Bronchial epithelial cell (primary cell): ENCODE measurements at places on chromosomes 7 and 10. TPM values are rescaled to one million over a fixed set of nuclear protein-coding genes. Genes with fewer than 3 reads are reported as not detected.
A peak's percentile ranks its signal among the peaks of the same experiment; 100 is the strongest.

- no peak for DNase-seq
Observed at GRCh38 chr10:131272897-131273451, 38.5 kb downstream of the TCERG1L start.

- no peak for DNase-seq
Observed at GRCh38 chr7:105636982-105637381, 55.7 kb upstream of the EFCAB10 start.

DNA sequence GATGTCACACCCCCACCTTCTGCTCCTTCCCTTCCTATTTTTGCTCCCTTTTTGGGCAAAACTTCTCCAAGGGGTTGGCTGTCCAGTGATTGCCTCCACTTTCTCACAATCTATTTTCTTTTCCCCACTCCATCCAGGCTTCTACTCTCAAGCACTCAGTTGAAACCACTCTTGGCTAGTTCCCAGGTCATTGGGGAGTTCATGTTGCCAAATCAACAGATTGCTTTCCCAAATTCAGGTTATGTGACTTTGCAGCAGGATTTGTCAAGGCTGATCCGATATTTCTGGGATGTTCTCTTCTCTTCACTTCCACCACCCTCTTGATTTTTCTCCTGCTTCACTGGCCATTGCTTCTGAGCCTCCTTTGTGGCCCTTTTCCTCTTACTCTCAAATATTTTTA is 258.7 kb upstream of the SLC26A5 start:
- DNase-seq = no peak

DNA sequence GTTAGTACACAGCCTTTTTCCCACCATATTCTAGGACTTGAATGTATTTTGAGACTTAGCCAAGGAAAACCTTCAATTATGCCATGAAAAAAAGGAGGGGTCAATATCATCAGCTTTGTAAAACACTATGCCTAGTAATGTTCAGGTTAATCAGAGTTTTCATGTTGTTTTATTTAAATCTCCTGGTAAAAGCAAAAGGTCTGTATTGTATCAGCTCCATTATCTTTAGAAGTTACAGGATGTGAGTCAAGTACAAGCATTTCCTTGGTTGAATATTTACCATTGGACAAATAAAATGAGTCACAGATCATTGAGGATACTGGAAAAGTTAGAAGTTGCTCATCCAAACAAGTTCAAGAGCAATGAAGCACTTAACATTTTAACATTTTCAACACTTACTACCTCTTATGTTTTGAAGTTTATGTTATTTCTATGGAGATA is 89.9 kb upstream of the CAPZA2 start:
- peak; percentile 96 for DNase-seq

- DNase-seq = no peak
Observed at GRCh38 chr10:12597788-12598765, 248.7 kb downstream of the CAMK1D start.

DNA sequence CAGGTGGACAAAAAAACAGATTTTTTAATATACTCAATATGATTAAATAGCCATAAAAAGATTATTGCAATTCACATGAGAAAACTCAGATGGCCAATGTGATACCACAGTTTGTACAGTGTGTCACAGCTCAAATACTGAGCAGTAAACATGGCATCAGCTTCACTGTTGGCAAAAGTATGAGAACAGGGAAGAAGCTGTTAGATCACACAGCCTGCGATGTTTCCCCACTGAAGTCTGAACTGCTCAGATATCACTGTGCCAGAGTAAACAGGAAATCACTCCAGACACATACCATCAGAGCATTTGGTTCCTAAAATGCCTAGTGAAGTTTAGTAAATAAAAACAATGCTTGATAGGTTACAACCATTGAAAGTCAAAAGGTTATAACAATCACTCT is 347.8 kb downstream of the ETV1 start:
- DNase-seq = peak; percentile 10

GRCh38 chr10:87659571-87660483 is at the start of gene PAPSS2:
TSS of gene PAPSS2 (plus strand) at chr10:87659878. CDS start at chr10:87659982, 104 bp downstream.
- DNase-seq = peak; percentile 23

- no peak for DNase-seq
Observed at GRCh38 chr7:152615031-152615741, 60.8 kb downstream of the XRCC2 start.

DNA sequence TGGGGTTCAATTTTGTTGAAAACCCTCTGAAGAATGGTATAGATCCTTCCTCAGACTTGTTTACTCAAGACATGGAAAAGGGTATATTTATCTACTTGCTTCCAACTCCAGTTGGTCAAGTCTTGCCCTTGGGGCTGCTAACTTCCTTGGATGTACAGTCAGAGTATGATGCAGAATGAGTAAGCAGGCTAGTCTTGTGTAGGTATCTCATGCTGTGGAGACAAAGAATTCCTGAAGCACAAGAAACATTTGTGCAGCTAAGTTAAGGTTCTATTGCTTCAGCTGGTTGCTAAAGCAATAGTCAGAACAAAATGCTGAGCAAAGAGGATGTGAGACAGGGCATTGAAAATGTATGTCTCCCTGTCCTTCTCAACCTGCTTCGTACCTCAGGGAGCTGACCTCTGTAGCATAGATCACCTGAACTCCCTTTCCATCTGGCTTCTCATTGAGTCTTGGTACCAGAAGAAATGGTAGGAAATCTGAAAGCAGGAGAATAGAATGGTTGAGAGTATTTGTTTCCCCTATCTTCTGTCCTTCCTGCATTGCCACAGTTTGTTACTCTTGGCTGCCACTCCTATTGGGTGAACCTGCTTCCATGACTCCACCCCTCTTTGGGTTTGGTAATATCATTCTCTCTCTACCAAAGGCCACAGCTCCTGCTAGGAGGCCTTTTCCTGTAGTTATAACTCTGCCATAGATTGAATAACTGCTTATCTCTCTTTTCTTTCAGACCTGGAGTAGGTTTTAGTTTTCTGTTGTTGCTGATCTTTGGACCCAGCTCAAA is 346.0 kb downstream of the PHF14 start:
- DNase-seq = peak; percentile 98

DNA sequence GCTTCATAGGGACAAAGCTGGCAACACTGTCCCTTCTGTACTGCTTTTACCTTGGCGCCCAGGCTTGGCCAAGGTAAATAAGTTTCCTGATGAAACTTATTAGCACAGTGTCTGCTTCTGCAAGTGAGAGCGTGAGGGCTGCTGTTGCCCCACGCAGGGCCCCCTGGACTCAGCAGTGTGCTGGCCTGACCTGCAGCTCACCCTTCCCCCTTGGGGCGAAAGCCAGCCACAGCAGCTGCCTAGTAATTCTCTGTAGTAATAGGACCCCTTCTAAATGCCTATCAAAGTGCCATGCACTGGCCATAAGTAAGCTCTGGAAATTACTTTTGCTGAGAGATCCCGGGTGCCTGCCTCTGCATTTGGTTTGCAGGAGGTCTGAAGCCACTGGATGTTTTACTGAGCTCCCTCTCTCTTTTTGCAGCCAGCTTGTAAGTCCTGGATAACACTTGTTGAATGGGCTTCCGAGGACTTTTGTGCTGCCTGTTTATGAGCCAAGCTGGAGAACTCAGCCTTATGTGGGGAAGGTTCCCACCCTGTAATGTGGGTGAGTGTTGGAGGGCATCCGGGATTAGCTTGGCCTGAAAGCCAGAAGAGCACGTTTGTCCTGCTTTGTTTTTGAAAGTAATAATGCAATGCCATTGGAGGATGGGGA is 293.9 kb downstream of the C7orf25 start:
- DNase-seq = no peak

- no peak for DNase-seq
Observed at GRCh38 chr7:158771213-158771834, 58.0 kb downstream of the ESYT2 start.

GRCh38 chr10:3495281-3495680 is 289.7 kb downstream of the KLF6 start:
- no peak for DNase-seq

DNA sequence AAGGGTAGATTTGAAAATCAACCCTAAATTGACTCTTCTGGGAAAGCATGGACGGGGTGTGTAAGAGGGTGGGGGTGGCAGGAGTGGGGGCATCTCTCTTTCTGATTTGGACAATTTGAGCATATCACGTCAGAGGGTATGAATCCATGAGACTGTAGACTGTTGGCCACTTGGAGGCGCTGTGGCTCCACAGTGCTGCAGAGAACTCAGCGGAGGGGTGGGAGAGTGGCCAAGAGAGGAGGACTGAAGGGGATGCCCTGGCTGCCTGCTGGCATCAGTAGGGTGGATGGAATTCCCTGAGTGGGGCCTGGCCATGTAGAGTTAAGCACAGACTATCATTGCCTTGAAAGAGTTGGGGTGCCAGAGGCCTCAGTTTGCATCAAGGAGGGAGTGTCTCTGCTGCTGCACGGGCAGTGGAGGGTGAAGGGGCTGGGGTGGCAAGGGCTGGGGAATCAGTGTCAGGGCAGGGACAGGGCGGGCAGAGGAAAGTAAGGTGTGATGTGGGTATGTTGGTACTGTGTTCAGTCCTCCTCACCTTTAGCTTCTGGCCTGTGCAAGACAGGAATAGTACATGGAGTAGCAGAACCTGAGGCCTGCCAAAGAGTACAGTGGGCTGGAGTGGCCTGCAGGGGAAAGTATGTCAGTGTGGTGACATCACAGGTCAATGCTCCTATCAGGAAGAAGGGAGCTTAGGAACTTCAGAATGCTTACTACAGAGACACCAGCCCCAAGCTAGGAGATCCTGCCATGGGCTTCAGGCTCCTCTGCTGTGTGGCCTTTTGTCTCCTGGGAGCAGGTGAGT is 133.5 kb upstream of the PRSS58 start:
- DNase-seq = no peak

DNA sequence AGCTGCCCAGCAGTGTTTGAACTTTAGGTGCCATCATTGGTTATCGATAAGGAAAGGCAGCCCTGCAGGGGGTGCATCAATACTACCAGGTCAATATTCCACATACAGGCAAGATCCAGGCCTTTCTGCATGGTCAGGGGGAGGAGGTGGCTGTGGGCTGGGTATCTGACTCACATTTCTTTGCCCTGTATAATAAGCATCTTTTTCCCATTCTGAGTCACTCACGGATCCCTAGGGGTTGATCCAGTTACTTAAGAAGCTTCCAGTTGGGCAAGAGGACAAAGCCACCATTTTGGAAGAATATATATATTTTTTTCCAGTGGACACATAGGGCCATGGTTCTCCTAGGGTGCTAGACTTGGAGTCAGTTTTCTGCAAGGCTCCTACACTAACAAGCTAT is 114.2 kb upstream of the HABP2 start:
- peak; percentile 63 for DNase-seq

GRCh38 chr7:133873631-133874030 is 253.5 kb upstream of the LRGUK start:
- no peak for DNase-seq

DNA sequence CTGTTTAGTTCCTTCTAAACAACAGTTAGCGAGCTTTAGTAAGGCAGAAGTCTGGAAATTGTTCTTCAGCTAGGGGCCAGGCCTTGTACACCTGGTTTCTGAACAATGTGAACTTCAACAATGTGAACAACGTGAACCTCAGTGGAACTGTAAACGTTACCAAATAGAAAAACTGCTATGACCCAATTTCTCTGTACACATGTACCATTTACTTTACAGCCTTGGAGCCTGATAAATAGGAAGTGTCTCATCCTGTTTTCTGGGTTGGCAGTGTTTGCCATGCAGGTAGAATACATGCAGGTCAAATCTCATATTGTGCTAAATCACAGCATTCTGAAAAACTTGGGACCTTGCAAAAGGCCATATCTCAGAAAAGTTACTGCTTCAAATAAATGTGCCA is 1.6 kb downstream of the STEAP4 start:
- DNase-seq = no peak

GRCh38 chr10:71631007-71631861 is 88.3 kb downstream of the C10orf105 start:
- DNase-seq = no peak

DNA sequence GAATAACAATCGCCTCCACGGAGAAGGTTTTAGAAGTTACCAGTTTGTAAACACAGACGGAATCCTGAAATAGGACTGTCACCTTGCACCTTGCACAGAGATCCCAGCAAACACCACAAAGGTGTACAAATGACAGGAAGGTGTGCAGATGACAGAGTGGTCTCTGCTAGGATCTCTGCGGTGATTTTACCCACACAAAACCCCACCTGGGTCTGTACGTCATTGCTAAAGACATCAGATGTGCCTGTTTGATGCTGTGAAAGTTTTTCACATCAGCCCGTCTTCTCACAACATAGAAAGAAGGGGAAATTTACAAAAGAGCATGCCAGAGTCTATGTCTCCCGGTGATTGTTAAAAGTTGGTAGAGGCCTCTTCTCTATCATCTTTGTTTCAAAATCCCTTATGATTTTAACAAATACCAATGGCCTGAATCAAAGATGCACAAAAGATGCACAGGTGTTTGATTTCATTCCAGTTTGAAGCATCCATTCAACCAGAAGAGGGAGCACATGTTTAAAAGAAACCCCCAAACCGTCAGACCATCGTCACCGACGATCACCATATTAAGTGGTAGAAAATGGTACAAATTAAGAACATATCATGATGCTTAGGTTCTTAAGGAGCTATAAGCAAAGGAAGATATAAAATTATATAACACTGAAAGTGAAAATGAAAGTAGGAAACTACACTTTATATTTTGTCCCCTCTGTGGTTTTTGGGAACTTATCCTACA is 576.5 kb downstream of the PTPRN2 start:
- DNase-seq = no peak

DNA sequence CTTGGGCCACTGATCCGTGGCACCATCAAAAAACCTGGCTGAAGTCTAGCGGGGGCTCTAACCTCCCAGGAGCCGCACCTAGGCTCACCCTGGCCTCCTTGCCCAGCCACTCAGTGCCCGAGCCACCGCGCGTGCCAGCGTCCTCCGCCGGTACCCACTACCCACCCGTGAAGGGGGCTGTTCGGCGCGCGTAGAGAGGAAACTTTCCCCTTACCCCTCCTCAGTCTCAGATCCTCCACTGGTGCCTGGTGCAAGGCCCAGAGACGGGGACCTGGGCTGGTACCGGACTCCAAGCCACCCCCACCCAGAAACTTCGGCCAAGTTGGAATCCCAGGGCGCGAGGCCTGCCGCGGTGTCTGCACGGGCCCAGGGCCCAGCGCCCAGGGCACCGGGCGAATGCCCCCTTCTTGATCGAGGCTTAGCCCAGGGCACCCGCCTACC is 3.5 kb upstream of the EBF3 start:
- no peak for DNase-seq

- no peak for DNase-seq
Observed at GRCh38 chr10:30445711-30446110, 11.7 kb downstream of the MAP3K8 start.

- DNase-seq = peak; percentile 87
Observed at GRCh38 chr7:134899729-134900128, 86.6 kb upstream of the AGBL3 start.

- peak; percentile 62 for DNase-seq
Observed at GRCh38 chr7:105678811-105679495, 97.7 kb upstream of the EFCAB10 start.

Gene ZCCHC24
- total RNA-seq = 0.53 and 0.90 TPM in 2 replicates

Gene UCMA
- total RNA-seq = not detected in 2 replicates

Gene SPDYE17
- not detected in 2 replicates for total RNA-seq

Gene MYL7
- total RNA-seq = not detected in 2 replicates

Gene SORBS1
- total RNA-seq = under 0.01 and 0.13 TPM in 2 replicates

Gene CFAP69
- 0.53 and 2.3 TPM in 2 replicates for total RNA-seq

Gene AP5Z1
- 24.5 and 25.5 TPM in 2 replicates for total RNA-seq

Gene ASCC1
- 22.4 and 23.3 TPM in 2 replicates for total RNA-seq

Gene LRRC4
- total RNA-seq = under 0.01 and 0.64 TPM in 2 replicates

Gene SMIM30
- 28.2 and 55.4 TPM in 2 replicates for total RNA-seq

Gene HTR5A
- not detected in 2 replicates for total RNA-seq

Gene AKR1C4
- not detected in 2 replicates for total RNA-seq

Gene PDK4
- total RNA-seq = 0.53 and 0.64 TPM in 2 replicates

Gene RADIL
- total RNA-seq = under 0.01 TPM in 1 of 2 replicates, not detected in the other
